ENCODE measurements at places on chromosomes 5 and 9.

- DNase-seq = no peak
These were observed 599.6 kb upstream of the GRAMD2B start for GRCh38 chr5:125823572-125823971.

- DNase-seq = peak; percentile 1
These were observed 236.2 kb upstream of the RASEF start for GRCh38 chr9:83299094-83299493.

DNA sequence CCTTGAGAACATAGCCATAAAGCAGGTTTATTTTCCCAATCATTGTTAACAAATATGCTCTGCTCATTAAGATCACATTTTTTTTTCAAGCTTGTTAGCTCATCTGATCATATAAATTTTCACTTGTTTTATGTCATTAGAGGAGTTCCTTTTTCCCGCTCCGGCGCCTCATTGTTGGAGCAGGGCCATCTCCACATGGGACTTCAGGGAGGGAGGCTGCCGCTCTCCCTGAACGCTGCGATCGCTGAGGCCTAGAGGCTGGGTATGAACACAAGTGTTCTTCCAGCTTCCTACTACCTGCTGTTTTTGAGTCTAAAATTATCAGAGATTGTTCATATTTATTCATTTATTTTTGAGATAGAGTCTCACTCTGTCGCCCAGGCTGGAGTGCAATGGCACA, 246.9 kb downstream of the MPDZ start:
- no peak for DNase-seq

DNA sequence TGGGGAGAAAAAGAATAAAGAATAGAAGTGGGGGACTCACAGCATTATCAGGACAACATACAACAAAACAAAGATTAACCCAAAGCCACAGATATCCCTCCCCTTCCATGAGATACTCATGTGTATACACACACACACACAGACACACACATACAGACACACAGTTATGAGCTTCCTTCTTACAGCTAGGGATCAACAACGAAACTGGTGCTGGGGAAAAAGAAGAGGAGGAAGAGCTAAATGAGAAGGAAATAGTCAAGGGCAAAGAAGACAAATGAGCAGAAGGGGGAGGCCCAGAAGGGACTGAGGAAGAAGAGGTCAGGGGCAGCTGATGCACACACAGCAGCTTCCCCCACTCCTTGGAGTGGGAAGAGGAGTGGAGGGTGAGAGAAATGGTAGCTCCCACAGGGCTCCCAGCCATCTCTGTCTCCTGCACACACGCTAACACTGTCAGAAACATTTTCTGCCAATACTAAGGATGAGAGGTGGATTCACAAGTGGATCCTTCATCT, 66.2 kb downstream of the SIL1 start:
- peak; percentile 28 for DNase-seq
